Activated CD4-positive, alpha-beta T cell treated with anti-CD3 and anti-CD28 coated beads, Interleukin-2, Interleukin-6, amounts not matched to agents 100 ng/mL and 50 ng/mL, durations not matched to agents 16 hours and 8 hours (primary cell): ENCODE measurements at places on chromosomes 5 and 9.

GRCh38 chr5:159415301-159415937 lies 85.1 kb upstream of the IL12B start:
- DNase-seq = no peak

DNA sequence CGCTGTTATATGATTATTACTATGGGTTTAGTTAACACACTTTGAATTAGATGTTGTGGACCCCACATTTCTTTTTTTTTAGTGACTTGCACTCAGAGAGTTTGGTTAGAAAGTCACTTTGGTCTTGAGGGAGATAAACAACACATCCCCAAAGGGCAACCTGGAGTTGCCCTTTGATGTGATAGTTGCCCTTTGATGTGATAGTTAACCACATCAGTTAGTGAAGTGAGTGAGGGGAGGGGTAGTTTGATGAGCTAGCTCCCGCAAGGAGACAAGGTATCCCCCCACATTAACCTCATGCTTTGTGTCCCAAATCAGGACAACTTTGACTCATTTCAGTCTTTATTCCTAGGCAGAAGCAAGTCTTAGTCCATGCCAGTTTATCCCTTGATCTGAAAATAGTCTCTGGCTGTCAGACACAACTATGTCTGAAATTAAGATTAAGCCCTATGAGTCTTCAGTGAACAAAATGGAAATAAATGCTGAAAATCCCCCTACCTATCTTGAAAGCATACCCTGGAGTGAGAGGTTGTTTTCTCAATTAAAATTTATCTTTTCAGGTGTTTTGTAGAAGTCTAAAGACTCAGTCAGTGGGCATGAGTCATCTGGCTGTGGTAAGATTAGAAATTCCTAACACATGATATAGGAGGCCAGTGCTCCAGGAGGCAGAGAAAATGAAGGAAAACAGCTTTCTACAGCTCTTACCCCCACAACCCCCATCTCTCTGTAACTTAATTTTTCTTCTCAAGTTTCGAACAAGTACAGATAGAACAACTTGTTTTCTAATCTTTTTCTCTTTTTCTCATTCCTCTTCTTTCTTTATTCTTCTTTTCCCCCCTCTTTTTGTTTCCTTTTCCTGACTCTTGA lies 208.9 kb upstream of the DMRTA1 start:
- DNase-seq = no peak

- DNase-seq = no peak
Measured at GRCh38 chr5:110354915-110355644, 371.4 kb downstream of the TMEM232 start.

DNA sequence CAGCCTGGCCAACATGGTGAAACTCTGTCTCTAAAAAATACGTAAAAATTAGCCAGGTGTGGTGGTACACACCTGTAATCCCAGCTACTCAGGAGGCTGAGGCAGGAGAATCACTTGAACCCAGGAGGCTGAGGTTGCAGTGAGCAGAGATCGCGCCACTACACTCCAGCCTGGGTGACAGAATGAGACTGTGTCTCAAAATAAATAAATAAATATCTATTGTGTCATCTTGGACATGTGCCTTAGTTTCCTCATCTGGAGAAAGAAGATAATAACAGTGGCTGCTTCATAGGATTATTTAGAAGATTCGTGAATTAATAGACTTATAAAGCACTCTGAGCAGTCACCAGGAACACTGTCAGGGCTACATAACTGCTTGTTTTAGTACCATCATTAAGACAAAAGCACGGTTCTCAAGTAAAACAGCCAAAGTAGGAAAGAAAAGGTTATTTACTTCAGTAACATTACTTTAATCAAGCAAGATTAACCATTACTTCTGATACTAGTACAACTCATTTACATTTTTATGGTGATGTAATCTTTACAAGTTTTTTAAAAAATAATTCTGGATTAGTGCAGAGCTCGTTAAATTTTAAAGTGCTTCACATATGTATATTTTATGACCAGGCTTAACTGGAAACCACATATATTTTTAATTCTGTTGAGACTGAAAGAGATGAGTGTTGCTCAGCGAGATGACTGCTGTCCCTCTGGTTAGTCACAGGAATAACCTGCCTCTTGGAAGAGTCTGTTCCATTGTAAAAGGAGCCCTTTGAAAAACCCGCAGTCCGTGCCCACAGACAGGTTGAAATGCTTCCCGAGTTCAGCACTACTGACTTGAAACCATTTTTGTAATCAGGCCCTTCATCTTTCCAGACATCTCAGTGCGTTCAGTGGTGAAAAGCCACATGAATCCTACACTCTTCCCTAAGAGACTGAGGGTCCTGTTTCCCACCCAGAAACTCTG lies 36.7 kb downstream of the ANKH start:
- DNase-seq = no peak

GRCh38 chr5:137856916-137857862 lies 10.5 kb upstream of the MYOT start:
- no peak for DNase-seq

DNA sequence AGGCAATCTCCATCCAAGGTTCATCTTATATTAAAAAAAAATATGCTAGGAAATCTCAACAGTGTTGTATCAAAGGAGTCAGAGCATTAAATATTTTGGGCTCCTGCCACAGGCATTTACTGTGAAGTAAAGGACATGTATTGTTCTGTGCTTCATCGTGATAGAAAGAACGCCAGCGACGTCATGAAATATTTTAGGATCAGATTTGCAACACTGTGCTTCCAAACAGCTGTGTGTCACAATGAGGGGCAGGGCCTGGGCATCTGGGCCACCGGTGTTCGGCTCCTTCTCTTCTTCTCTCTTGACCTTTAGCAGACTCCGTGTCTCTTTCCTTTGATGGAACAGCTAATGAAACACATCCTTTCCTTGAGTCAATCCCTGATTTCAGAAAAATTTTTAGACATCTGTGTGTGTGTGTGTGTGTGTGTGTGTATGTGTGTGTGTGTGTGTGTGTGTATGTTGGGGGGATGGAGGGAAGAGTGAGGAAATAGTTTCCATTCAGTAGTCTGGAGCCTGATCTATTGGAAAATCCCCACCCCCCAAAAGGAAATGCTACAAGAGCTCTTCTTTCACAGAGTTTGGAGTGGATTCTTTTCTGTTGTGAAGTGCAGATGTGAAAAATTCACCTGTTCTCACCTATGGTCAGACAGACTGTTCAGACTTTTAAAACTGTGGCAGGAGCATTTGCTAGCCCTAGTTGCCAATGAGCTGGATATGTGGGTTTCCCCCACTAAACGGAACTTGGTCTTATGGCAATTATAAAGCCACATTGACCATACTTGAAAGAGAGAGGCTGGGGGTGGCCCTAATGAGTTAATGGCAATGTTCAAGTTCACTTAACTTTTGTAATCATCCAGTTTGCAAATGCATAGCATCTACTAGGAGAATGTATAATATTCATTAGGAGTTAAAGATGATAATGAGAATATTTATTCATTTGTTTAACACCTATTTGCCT lies 18.1 kb upstream of the TNC start:
- DNase-seq = no peak

DNA sequence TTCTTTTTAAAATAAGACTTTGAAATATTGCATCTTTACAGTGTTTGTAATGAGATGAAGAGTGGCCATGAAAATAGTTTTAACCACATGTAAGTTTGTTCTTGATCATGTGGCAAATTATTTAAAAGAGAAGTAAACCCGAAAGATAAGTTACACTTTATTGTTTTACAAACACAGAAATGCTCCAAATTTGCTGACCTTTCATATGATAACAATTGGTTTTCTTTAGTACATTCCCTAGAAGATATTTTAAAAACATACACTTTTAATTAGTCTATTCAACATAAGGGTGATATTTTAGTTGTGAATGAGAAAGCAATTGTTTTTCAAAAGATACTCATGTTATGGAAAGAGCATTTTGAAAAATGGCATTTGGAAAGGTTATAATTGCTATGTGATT lies 287.7 kb downstream of the PSAT1 start:
- no peak for DNase-seq

GRCh38 chr5:166349046-166349445 lies 1942.4 kb upstream of the WWC1 start:
- no peak for DNase-seq

- DNase-seq = no peak
Measured at GRCh38 chr5:168972731-168973130, 328.2 kb downstream of the SLIT3 start.

- DNase-seq = peak; percentile 17
Measured at GRCh38 chr5:58849921-58850667, 267.2 kb downstream of the RAB3C start.

DNA sequence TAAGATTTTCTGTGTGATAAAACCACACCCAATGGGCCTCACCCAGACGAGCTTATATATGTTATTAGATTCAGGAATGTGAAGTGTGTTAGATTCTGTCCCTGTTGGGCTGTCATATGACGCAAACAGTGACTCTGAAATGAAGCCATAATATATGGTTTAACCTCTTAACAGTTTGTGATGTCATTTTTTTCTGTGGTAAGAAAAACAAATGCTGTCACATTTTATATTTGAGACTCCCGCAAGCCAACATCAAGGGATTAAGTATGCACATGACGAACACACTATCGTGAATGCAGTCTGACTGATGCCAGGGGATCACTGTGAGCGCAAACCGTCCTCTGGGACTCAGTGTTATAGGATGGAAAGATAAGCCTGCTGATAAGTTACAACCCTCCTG lies 321.7 kb downstream of the SH3GL2 start:
- DNase-seq = no peak

- no peak for DNase-seq
Measured at GRCh38 chr5:59187857-59188256, 605.0 kb downstream of the RAB3C start.

DNA sequence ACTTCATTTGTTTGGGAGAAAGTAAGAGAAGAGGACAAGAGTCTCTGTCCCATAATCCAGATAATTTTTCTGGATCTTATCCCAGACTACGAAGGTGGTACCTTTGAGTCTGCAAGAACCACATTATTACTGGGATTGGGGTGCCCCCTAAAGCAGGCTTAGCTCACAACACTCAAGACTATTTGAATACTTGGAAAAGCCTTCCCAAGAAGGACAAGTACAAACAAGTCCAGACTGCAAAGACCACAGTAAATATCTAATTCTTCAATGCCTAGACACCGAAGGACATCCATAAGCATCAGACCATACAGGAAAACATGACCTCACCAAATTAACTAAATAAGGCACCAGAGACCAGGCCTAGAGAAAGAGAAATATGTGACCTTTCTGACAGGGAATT lies 40.2 kb upstream of the TMED7 start:
- DNase-seq = no peak

DNA sequence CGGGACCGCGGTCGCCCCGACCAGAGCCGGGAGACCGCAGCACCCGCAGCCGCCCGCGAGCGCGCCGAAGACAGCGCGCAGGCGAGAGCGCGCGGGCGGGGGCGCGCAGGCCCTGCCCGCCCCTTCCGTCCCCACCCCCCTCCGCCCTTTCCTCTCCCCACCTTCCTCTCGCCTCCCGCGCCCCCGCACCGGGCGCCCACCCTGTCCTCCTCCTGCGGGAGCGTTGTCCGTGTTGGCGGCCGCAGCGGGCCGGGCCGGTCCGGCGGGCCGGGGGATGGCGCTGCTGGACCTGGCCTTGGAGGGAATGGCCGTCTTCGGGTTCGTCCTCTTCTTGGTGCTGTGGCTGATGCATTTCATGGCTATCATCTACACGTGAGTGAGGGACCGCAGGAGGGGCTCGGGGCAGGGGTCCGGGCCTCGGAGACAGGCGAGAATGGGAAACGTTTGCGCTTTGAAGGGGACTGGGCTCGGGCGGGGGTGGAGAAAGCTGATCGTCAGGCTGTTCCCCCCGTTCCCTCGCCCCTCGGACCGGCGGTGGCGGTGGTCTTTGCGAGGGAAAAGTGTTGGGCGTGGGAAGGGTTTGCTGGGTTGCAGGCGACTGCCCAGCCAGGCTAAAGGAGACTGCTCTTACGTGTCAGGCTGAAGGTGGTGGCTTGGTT lies 457 bp downstream of the UGCG start:
- DNase-seq = peak; percentile 38

DNA sequence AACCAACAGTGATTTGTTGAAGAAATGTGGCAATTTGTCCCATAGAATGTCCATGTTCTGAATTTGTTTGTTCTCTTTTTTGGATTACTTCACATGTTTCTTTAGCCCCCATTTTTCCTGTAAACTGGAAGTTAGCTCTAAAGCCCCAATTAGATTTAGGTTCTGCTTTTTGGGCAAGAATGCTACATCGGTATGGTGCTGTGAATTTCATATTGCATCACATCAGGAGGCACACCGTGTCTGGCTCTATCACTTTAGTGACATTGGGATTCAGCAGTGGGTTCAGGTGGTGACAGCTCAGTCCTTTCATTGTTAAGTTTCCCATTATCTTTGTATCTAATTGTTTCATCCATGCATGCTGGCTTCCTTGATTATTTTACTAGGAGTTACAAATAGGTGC lies 27.9 kb downstream of the ADGRV1 start:
- DNase-seq = no peak

- peak; percentile 47 for DNase-seq
Measured at GRCh38 chr9:93295456-93296076, 111.6 kb downstream of the WNK2 start.

- DNase-seq = no peak
Measured at GRCh38 chr5:7881091-7881490, 12.1 kb downstream of the MTRR start.

- no peak for DNase-seq
Measured at GRCh38 chr9:136899196-136899595, 12.9 kb downstream of the TRAF2 start.

DNA sequence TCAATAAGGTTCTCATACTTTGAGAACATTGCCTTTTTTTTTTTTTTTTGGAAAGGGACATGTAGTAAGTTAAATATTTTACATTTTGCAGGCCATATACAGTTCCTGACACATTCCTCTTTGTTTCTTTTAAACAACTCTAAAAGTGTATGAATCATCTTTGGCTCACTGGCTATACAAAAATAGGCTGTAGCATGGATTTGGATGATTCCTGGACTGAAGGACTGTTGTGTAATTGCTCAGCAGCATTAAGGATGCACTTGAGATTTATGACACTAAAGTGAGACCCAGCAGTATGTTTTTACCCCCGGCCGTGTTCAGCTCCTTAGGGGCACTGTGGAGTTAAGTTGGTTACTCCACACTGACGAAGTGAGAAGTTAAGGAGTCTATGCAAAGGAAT lies 41.3 kb downstream of the VPS13A start:
- DNase-seq = no peak

DNA sequence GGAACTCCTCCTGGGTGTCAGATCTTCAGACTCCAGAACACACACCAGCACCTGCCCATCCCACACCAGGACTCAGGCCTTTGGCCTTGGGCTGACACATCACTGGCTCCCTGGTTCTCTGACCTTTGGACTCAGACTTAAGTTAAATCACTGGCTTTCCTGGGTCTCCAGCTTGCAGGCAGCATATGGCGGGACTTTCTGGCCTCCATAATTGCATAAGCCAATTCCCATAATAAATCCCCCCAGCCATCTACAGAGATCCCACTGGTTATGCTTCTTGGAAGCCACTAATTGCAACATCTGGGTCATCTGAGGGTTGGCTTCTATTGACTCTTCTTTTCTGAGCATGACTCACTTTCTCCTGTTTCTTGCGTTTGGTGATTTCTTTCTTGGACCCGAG lies 80.3 kb upstream of the SARDH start:
- DNase-seq = no peak

DNA sequence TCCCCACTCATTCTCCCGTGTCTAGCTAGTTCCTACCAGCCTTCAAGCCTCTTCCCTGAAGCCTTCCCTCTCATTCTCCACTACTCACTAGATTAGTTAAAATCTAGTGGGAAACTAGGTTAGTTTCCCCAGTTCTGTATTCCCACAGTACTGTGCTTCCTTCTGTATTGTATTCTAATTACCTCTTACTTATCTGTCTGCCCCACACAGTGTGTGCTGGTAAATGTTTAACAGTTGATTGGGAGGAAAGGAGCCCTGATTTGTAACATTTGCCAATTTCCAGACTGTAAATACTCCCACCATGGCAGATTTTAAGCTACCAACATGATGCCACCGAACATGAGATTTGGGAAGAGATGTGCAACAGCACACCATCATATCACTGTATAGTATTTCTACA lies 8.3 kb downstream of the KLHL3 start:
- no peak for DNase-seq
